Activated naive CD8-positive, alpha-beta T cell treated with anti-CD3 and anti-CD28 coated beads, Interleukin-2, amount 50 U/mL, for 16 hours (primary cell): ENCODE measurements at places on chromosomes 3 and 15.

DNA sequence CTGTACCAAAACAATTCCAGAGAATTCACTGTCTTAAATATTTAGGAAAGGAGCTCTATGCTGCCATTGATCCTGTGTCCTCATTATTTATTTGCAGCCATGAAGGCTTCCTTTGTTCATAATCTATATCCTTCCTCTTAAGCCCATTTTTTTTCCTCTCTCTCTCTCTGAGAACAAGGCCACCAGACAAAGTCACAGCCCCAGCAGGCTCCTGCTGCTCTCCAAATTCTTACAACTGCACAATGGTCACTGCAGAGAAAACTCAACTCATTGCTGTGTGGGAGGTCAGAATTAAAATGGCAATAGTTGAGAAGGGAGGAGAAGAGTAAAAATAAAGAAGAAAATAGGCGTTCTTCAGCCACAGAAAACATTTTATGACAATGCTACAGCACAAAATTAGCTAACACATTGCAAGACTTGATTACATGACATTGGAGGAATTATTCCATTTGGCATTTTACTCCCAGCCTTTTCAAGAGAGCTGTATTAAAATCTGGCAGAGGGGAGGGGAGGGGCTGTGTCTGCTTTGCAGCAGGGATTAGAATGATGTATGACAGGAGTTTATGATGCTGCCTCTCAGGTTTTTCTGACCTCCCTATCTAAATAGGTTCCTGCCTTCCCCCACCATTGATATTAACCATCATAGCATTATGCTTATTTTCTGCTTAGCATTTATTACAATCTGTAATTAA lies 399.7 kb upstream of the THBS1 start:
- DNase-seq, result no peak

GRCh38 chr15:72925661-72926060 lies 126.6 kb upstream of the NEO1 start:
- no peak for DNase-seq

- DNase-seq, result no peak
Measured at GRCh38 chr3:64815789-64816188, 128.0 kb upstream of the ADAMTS9 start.

DNA sequence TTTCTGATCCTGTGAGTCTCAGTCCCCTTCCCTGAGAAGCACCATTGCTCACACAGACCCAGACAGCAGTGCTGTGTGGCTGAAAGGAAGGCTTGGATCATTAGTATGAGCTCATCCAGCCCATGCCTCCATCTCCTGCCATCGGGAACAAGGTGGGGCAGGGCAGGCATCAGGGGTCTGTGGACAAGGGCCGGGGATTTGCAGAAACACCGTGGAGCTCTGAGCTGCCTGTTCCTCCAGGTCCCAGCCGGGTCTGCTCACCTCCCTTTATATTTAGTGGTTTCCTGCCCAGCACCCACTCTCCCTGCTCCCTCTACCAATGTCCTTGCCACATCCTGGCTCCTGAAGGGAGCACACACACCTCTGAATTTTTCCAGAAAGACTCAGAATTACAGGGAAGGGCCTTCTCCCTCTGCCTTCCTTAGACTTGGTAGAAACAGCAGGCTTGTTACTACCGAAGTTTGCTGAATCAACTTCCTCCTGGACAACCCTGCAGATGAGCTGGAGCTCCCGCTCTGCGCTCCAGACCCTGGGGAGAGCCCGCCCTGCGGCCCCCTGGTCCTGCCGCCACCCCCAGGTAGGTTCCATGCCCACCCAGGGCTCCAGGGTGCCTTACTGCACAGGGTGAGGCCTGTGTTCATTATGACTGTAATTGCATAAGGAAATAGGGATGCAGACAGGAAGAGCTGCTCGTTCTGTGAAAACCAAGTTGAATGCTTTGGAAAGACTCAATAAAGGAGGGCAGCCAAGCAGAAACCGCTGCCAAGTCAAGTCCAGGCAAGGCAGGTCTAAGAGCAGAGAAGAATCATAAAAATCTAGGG lies 128.1 kb downstream of the NSMCE3 start:
- DNase-seq, result no peak

GRCh38 chr3:124092811-124093210 lies 100.9 kb upstream of the ROPN1 start:
- DNase-seq, result no peak

- no peak for DNase-seq
Measured at GRCh38 chr3:23760871-23761373, 44.8 kb upstream of the UBE2E1 start.

DNA sequence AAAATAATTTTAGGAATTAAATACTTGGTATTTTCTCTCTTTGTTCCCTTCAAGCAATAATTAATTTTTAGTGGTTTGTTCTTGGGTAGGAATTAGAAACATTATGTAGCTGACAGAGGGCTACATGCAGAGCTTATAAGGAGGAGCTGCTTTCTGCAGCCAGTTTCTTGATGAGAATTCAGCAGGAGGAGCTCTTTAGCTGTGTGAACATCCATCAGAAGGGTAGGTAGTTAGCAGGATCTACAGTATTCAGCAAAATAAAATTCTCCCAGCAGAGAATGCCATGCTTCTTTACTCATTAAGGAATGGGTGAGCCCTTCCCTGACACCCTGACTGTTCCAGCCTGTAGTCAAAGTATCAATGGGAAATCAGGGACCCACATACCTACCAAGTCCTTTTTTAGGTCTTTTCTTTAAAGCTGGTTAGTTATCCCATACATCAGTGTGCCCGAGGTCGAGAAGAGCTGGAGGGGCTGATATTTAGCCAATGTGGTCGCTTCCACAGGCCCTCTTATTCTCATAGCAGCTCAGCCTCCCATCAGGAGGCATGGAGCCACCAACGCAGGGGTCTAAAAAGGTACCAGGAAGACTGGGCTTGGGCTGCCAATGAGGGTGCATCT lies 54.0 kb downstream of the KCNAB1 start:
- no peak for DNase-seq

DNA sequence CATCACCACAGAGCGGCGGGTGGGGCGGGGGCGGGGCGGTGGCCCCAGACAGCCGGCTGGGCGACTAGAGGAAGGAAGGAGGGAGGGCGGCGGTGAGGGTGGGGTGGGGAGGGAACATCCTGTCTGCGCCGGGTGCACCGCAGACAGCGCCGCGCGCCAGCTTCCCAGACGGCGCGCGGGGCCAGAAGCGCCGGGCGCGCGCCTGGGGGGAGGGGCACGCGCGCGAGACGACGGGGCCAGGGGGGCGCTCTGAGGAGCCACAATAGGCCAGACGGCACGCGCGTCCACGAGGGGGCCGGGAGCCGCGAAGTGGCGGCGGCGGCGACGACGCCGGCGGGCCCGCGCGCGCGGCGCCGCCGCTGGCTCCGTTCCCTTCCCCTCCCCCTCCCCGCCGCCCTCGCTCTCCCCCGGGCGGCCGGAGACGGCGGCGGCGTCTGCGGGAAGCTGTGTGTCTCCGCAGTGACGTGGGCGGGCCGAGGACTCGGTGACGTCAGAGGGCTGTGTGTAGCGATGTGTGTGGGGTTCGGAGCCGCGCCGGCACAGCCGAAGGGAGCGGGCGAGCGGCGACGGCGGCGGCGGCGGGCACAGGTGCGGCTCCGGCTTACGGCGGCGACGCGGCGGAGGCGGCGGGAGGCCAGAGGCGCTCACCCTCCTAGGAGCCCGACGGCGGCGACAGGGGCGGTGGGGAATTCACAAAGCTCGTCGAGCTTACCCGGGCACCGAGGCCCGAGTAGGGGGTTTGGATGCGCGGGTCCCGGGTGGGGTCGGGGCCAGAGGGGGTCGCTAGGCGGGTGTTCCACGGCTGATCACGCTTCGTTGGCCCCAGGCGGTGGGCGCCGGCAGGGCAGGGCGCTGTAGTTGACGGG lies at the start of gene SKIL:
Gene SKIL (plus strand): TSS at position 540 of the 866 bp plus-strand sequence. CDS start 2,617 bp downstream, outside the sequence.
- DNase-seq, result peak; percentile 86

- DNase-seq, result no peak
Measured at GRCh38 chr15:100787567-100788417, 91.8 kb upstream of the ALDH1A3 start.

- DNase-seq, result no peak
Measured at GRCh38 chr3:130465521-130465920, 51.5 kb upstream of the COL6A6 start.

DNA sequence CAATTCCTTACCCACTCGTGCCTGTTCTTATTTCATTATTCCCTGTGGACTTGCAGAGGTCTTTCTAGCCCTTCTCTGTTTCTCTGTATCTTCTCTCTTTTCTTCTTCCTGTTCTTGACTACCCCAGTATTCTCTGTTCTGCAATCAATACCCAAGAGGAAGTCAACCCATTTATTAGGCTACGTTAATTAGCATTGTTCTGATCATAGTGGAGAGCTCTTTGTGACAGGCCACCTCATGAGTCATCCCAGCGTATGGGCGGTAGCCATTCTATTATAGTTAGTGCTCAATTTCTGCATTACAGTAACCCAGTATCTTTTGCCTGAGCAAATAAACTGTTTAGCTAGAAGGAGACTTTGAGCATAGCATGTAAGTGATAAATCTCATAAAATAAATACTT lies 259.5 kb upstream of the GRM7 start:
- DNase-seq, result no peak

DNA sequence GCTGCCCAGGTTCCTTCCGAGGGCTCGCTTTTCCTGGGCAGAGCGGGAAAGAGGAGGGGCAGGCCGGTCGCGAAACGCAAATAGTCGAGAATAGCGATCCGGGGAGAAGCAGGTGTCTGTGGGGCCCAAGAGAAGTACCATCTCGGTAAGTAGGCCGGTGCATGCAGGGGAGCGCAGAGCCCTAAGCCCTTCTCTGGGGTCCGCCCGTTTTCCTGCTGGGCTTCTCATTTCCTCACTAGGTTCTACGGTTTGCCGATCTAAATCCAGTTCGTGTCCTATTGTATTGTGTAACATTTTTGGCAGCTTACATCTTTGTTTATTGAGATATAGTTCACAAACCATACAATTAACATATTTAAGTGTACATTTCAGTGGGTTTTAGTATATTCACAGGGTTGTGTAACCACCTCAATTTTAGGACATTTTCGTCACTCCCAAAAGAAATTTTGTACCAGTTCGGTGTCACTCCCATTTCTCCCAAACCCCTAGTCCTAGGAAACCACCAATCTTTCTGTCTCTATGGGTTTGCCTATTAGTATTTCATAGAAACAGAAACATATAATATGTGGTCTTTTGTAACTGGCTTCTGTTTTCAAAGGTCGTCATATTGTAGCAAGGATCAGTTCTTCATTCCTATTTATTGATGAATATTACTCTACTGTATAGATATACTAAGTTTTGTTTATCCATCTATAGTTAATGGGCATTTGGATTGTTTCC lies 6.8 kb upstream of the TRIM69 start:
- no peak for DNase-seq

DNA sequence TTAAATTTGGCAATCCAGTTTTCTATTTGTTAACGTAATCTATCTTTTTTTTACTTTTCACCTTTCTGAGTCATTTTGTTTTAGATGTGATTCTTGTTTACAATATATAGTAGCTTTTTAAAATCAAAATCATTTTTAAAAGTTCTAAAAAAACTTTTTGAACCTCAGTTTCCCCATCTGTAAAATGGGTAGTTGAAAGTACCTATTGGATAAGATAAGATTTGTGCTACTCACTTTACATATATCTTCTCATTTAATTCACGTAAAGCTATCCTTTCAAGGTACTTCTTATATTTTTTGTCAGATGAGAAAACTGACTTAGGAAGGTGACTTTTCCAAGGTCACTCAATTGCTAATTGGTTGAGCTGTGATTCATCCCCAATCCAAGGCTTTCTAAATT lies 153.2 kb downstream of the EEFSEC start:
- no peak for DNase-seq

- no peak for DNase-seq
Measured at GRCh38 chr15:75460646-75461045, 9.2 kb upstream of the SIN3A start.

GRCh38 chr15:82124331-82125263 lies 78.8 kb upstream of the MEX3B start:
- no peak for DNase-seq

- DNase-seq, result no peak
Measured at GRCh38 chr15:48119277-48119676, 1.5 kb upstream of the SLC24A5 start.

- DNase-seq, result no peak
Measured at GRCh38 chr3:87227835-87228144, 681 bp downstream of the CHMP2B start.

DNA sequence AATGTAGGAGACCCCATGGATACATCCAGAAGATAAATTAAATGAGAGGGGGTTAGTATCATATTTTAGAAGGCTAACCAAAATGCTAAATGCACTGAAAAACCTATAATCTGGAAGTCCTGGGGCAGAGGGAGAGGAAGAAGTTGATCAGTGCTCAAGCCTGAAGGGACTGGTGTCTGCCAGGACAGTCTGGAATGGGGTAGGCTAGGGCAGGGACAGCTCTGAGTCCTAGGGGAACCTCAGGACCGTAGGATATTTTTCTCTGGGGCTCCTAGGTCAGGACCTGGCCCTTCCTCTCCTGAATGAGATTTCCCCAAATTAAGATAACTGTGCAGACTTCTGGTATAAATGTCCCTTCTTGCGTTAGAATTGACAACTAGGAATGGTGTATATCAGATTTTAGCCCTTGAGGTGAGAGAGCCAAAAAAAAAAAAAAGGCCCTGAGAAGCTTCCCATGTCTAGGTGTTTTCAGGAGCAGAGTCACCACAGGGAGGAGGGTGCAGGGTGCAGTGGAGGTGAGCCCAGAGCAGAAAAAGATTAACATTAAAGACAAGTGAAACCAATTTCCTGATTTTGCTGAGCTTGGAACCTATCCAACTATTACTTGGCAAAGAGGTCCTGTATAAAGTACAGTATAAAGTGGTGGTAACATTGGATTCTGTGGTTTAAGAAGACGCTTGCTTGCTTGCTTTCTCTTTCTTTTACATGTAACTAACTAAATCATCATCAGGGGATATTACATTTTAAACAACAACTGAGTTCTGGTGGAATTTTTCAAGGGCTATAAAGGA lies 63.5 kb downstream of the HACD2 start:
- DNase-seq, result no peak

DNA sequence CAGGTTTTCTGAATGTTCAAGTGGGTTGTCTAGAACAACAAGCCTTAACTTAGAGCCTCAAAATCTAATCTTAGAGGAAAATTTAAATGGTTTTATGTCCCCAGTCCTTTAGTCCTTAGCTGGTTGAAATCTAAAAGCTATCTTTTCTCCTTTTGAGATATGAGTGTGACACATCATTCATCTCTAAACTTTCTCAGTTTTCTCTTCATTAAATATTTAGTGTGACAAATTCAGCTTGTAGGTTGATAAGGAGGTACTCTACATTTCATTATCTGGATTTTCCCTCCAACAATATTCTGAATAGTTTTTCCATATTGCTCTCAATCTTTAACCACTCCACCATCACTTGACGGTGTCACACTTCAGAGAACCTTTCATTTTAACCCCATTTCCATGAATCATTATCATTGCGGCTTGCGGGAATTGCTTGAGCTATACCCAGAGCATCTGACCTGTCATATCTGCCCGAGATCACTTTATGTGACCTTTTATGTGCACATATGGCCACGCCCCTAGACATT lies 16.1 kb upstream of the ATP8B4 start:
- DNase-seq, result no peak
